ENCODE measurements at places on chromosomes 2 and 18. TPM values are rescaled to one million over a fixed set of nuclear protein-coding genes. Genes with fewer than 3 reads are reported as not detected.

The INHBB gene
- total RNA-seq: 0.66 TPM

The NEU2 gene
- not detected for total RNA-seq

- no peak for DNase-seq
These were observed 76.4 kb downstream of the KLHL14 start for GRCh38 chr18:32696376-32696775.

GRCh38 chr2:222518570-222519381, 94.4 kb downstream of the SGPP2 start:
- DNase-seq: peak; percentile 70

DNA sequence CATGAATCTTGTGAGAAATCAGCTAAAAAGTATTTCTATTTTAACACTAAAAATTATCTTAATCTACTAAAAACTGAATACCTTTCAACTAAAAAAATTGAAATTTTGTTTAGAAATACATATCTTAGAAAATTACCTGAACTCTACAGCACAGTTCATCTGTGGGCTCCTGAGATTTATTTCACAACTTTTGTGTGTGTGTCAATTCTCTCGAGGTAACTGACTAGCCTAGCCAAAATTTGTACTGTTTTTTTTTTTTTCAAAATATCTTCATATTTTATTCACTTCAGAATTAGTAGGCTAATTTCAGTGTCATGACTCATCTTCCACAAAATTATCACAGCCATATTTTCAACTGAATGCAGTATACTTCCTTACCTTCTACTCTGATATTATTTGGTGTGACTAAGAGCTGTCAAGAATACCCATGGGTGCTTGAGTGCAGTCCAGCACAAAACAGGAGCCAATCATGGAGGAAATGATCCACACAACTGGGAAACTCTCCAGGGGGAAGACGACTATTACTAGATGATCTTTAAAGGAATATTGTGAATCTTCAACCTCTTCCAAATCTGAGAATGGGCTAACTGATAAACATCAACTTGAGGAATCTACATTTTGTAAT, 174.6 kb downstream of the ZNF385B start:
- DNase-seq: no peak

Data from H4 (cell line).